H1 (cell line): ENCODE measurements at places on chromosomes 2 and 18. TPM values are rescaled to one million over a fixed set of nuclear protein-coding genes. Genes with fewer than 3 reads are reported as not detected.

DNA sequence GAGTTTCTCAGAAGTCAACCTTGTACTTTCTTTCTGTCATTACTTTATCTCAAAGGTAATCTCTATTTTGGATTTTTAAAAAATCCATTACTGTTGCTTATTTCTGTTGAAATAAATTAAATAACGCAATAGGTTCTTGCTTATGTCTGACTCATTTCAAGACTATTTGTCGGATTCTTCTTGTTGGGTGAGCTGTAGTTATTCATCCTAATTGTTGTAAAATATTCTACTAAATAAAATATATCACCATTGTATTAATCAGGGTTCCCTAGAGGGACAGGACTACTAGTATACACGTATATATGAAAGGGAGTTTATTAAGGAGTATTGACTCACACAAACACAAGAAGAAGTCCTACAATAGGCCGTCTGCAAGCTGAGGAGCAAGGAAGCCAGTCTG is 403.9 kb upstream of the CYRIA start:
- DNase-seq = no peak

GRCh38 chr2:81303321-81303720 is 998.8 kb upstream of the LRRTM1 start:
- DNase-seq = no peak

DNA sequence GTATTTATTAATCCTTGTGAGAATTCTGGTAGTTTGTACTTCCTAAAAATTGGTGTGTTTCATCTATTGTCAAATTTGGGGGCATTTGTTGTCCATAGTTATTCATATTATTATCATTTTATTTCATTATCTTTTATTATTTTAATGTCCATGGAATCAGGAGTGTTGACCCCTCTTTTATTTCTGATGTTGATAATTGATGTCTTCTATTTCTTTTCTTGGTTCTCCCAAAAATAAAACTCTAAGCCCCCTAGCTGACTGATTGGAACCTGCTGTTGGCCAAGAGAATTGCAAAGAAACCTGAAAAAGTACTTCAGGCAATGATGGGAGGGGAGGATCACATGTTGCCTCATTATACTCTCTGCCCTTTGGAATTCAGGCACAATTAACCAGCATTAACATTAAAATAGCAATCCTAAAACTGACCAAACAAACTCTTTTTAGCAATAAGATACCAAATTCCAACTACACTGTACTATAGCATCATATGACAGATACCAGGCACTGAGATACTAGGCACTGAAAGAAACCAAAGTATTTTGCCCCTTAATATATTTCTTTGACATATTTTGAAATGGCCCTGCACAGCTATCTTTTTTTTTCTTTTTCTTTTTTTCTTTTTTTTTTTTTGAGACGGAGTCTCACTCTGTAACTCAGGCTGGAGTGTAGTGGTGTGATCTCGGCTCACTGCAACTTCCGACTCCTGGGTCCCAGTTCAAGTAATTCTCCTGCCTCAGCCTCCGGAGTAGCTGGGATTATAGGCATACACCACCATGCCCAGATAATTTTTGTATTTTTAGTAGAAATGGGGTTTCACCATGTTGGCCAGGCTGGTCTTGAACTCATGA is 1097.2 kb upstream of the CNTNAP5 start:
- no peak for DNase-seq

The TET3 gene
- 4.5 and 5.5 TPM in 2 replicates for polyA plus RNA-seq

The TTN gene
- polyA plus RNA-seq = 0.16 and 0.30 TPM in 2 replicates

- no peak for DNase-seq
Observed at GRCh38 chr2:188884517-188884916, 89.7 kb upstream of the COL3A1 start.

DNA sequence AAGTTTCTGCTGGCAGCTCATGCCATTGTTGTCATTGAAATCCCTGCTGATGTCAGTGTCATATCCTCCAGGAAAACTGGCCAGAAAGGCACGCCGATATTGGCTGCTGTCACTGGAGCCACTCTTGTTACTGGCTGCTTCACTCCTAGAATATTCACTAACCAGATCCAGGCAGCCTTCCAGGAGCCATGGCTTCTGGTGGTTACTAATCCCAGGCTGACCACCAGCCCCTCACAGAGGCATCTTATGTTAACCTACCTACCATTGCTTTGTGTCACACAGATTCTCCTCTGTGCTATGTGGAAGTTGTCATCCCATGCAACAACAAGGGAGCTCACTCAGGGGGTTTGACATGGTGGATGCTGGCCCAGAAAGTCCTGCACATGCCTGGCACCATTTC is 27.0 kb upstream of the MTX2 start:
- no peak for DNase-seq

DNA sequence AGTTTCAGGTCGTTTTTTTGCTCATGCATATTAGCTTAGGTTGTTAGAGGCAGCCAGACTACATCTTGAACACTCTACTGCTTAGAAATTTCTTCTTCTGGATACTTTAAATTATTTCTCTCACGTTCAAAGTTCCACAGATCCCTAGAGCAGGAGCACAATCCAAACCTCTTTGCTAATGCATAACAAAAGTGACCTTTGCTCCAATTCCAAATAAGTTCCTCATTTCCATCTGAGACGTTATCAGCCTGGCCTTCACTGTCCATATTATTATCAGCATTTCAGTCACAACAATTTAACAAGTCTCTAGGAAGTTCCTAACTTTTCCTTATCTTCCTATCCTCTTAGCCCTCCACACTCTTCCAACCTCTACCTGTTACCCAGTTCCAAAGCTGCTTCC is 50.4 kb upstream of the ERMN start:
- DNase-seq = no peak

DNA sequence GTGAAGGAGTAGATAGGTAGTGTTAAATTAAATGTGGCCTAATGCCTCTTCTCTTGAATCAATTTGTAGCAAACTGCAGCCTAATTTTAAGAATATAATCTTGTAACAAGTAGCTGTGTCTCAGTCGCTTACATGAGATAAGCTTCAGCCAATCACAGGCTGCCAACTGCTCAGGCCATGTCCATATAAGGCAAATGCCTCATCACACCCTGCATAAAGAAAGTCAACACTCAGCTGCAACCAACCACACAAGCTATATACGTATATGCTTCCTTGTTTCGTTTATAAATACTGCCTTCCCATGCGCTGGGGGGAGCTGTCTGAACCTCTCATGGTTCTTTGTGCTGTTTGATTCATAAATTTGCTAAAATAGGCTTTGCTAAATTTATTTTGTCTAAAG is 476.3 kb downstream of the TRIB2 start:
- no peak for DNase-seq
